ENCODE measurements at places on chromosomes 5 and 9.

GRCh38 chr9:18550286-18550685, 76.3 kb downstream of the ADAMTSL1 start:
- no peak for DNase-seq

GRCh38 chr9:130664251-130665028, at the start of gene PRDM12:
Gene PRDM12, plus strand, starts transcription at chr9:130664594. Its CDS starts 60 bp downstream, at chr9:130664654.
- no peak for DNase-seq

GRCh38 chr9:89483592-89484474, 14.1 kb downstream of the SEMA4D start:
- DNase-seq, result no peak

- no peak for DNase-seq
Measured at GRCh38 chr5:81250004-81250403, 16.9 kb downstream of the CKMT2 start.

- no peak for DNase-seq
Measured at GRCh38 chr5:400282-401145, 42.5 kb upstream of the EXOC3 start.

Measured in GDM1 (cell line).